ENCODE measurements at places on chromosomes 16 and 17.

GRCh38 chr16:23359092-23359760, 57.1 kb downstream of the SCNN1B start:
- no peak for DNase-seq

DNA sequence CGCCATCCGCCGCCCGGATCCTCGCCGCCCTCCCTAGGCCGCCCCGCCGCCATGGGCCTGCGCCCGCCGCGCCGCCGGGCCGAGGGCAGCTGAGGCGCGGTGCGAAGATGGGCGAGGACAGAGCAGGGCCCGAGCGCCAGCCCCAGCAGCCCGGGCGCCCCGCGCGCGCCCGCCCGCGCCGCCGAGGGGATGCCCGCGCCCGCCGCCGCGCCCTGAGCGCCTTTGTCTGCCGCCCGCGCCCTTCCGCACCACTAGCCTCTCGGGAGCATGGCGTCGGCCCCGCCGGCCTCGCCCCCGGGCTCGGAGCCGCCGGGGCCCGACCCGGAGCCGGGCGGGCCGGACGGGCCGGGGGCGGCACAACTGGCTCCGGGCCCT, 278 bp downstream of the RAB11FIP3 start:
- no peak for DNase-seq

GRCh38 chr16:26161461-26162180, 469.9 kb downstream of the HS3ST4 start:
- DNase-seq: no peak

- DNase-seq: no peak
Observed at GRCh38 chr16:9761870-9762269, 420.4 kb downstream of the GRIN2A start.

DNA sequence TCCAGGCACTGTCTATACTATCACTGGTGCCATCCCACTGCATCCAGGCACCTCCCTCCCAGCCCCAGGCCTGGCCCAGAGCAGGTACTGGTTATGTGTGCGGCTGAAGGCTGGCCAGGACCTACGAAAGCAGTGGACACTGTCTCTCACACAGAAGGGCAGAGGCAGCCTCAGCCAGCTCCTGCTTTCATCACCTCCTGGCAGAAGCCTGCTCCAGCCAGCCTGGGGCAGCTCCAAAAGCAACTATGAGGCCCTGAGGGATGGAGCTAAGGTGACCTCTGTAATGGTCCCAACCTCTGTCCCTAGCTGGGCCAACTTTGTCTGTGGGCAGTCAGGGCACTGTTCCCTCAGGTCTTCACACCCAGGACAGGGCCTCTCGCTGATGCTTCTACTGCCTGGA, 18.8 kb downstream of the HSD11B2 start:
- peak; percentile 69 for DNase-seq

DNA sequence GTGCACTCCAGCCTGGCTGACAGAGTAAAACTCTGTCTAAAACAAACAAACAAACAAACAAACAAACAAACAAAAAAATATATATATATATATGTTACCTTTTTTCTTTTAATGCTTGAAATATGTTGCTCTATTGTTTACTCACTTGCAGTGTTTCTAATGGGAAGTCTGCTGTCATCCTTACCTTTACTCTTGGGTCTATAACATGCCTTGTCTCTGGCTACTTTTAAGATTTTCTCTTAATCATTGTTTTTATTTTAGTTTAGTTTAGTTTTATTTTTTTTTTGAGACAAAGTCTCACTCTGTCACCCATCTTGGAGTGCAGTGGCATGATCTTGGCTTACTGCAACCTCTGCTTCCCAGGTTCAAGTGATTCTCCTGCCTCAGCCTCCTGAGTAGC, 16.1 kb upstream of the TNRC6A start:
- no peak for DNase-seq

DNA sequence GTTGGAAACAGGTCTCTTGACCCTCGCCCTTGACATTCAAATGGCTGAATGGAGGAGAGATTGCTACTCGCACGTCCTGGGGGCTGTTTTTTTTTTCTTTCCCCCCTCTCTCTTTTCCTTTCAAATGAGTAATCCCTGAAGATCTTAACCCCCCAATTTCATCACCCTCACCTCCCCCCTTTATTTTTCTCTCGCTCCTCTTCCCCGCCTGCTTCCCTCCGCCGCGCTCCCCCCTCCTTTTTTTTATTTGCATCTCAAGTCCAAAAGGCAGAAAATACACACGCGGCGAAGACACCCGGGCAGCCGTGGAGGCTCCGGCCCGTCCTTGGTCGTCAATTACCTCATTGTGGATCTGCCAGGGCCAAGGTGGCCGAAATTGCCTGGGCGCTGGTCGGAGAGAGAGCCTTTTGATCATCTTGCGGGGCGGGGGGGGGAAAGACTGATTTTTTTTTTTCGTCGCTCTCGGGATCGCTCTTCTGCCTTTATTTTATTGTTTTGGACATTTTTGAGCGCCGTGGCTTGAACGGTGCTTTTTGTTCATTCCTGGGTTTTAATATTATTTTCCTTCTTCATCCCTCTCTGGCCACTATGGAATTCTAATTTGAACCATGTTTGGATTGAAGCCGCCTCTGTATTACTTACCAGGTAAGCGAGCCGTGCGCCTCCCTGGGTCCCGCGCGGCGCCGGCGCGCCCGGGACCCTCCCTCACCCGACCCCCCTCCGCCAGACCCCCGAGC, 57.2 kb upstream of the GSE1 start:
- peak; percentile 66 for DNase-seq

- no peak for DNase-seq
Observed at GRCh38 chr17:41363881-41364280, 5.7 kb downstream of the KRT33B start.

GRCh38 chr16:29806099-29806579, at the start of gene MAZ:
Gene MAZ (plus strand): TSS chr16:29806529. CDS start chr16:29806702, 173 bp downstream.
- DNase-seq: no peak

- no peak for DNase-seq
Observed at GRCh38 chr17:8822401-8823035, 23.4 kb upstream of the MFSD6L start.

GRCh38 chr16:51864575-51864974, 682.4 kb downstream of the TOX3 start:
- no peak for DNase-seq

- no peak for DNase-seq
Observed at GRCh38 chr17:3750926-3751325, 27.2 kb downstream of the HASPIN start.

DNA sequence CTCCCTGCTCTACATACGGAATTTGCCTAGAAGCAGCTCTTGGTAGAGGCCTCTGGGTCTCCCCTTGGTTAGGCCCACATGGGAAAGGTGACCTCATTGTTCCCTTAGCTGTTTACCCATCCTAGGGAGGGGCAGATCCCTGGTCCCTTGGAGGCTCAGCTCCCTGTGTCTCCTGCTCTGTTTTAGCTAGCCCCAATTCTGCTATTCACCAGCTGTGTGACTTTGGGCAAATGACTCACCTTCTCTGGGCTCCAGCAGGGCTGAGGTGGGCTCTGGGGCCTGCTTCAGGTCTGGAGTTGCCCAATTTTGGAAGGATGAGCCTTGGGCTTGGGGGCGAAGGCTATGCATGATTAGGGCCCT, 3.9 kb downstream of the ABCC3 start:
- DNase-seq: no peak

DNA sequence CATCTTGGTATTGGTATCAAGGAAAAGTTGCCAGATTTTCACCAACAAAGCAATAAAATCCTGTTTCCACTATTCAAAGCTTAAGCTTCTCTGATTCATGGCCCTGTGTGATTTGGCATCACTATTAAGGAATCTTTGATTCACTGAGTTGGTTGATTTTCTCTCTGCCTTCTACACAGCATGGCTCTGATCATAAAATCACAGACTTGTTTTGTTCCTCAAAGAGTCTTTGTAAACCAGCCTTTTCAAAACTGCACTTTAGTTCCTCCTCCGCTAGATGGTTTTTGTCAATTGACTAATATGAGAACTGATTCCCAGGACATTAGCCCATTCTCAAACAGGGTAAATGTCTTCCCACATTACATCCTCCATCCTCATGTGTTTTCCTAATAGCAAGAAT, 197.6 kb downstream of the DNAH9 start:
- no peak for DNase-seq

- DNase-seq: no peak
Observed at GRCh38 chr17:32256012-32256700, 9.5 kb upstream of the RHBDL3 start.

- no peak for DNase-seq
Observed at GRCh38 chr17:40471846-40472732, 28.8 kb downstream of the IGFBP4 start.

DNA sequence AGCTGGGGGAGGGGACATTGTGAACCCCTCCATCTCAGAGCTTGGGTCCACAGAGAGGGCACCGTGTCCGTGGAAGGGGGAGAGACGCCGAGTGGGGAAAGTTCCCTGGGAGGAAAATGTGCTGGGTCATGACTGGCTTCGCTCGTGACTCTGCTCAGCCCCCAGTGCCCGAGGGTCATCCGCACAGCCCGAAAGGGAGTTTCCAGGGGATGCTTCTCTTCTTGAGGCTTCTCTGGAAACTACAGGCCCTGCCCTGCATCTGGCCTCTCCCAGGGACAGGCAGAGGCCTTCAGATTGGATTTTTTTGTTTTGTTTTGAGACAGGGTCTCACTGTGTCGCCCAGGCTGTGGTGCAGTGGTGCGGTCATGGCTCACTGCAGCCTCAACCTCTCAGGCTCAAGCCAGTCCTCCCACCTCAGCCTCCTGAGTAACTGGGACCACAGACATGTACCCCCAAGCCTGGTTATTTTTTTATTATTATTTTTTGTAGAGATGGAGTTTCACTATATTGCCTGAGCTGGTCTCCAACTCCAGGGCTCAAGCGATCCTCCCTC, 9.8 kb upstream of the GSE1 start:
- no peak for DNase-seq

DNA sequence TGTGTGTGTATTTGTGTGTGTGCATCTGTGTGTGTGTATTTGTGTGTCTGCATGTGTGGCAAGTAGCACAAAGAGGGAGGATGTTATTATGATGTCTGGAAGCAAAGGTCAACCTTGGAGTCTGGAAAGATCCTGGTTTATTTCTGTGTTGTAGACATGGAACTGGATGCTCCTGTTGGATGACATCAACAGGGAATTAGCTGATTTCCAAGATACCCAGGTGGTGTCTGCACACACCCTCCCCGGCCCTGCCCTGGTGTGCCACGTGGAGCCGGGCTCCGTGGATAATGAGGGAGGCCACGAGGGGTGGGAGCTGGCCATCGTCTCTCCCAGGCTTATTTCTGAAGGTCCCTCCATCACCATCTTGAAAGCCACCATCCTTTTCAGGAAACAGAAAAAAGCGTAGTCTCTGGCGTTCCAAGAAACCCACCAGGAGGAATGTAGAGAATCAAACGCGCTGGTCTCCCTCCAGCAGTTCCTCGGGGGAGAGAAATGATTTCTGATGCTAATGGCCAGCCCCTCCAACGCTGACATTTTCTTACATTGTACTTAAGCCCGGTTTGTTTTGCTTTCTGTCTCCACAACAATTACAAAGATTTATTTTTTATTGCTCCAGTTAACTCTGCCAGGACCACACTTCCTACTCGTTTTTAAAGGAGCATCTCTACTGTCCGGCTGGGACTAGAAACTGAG, 93.3 kb downstream of the FOXL1 start:
- no peak for DNase-seq

- no peak for DNase-seq
Observed at GRCh38 chr16:56984639-56985038, 4.7 kb upstream of the NLRC5 start.

GRCh38 chr17:10471858-10472257, 2.5 kb upstream of the MYH4 start:
- no peak for DNase-seq

GRCh38 chr17:49359990-49360795, 1.9 kb downstream of the ZNF652 start:
- no peak for DNase-seq

DNA sequence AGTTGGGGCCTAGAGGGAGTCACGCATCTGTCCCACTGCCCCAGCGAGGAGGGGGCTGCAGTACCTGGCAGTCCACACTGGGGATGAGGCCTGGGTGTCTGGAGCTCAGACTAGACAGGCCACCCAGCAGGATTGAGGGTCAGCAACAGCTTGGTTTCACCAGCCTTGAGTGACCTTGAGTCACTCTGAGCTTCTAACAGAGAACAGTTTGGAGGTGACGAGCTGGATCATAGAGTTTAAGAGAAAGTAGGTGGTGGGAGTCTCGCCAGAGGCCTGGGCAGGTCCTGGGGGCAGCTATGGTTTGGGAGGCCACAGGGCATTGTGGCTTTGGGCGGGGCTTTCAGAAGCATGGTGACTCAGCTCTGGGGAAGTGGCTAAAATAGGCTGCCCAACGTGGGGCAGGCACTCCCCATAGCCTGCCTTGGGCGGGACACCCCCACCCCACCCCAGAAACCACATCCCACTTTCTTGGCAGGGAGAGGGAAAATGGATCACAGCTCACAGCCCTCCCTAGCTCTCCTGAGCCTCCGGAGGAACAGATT, 20.5 kb downstream of the CDC42EP4 start:
- peak; percentile 67 for DNase-seq

DNA sequence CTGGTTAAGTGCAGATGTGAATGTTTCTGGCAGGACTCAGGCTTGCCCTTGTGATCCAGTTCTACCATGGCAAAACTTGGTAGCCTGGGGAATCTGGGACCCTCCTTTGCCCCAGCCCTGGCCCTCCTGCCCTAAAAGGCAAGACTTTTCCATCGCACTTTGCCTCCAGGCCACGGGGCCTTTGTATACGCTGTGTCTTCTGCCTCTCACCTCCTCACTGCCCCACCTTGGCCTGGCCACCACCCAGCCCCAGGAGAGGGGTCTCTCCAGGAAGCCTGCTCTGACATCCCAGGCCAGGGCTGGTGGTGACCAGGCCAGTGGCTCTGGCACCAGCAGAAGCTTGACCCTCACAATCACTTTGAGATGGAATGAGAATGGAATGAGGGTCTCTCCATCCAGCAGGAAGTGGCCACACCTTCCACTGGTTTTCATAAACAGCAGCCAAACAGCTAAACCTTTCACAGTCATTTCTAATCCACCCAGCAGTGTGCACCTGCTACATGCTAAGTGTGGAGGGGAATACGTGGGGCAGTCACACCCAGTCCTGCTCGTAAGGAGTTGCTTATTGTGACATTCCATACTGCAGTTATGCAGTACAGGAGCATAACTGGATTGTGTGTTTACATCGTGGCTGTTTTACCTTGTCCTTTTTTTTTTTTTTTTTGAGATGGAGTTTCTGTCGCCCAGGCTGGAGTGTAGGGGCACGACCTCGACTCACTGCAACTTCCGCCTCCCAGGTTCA, 1.6 kb upstream of the MRPL38 start:
- DNase-seq: no peak

- no peak for DNase-seq
Observed at GRCh38 chr16:5205361-5206040, 107.9 kb upstream of the EEF2KMT start.

GRCh38 chr17:82248815-82249674, 20.2 kb downstream of the SLC16A3 start:
- DNase-seq: no peak

Data from uterus (tissue), 4 donors.